Esophagus squamous epithelium (tissue), 5 donors: ENCODE measurements at places on chromosomes 2 and 18.

GRCh38 chr2:82478641-82479040 is 1980.4 kb downstream of the SUCLG1 start:
- H3K4me1 ChIP-seq: no peaks in the 10 kb centered on the region
- H3K27ac ChIP-seq: no peak overlapping the region
- no peaks in the 10 kb centered on the region for H3K36me3 ChIP-seq
- no peak for DNase-seq
- no peaks in the 10 kb centered on the region for H3K27me3 ChIP-seq

DNA sequence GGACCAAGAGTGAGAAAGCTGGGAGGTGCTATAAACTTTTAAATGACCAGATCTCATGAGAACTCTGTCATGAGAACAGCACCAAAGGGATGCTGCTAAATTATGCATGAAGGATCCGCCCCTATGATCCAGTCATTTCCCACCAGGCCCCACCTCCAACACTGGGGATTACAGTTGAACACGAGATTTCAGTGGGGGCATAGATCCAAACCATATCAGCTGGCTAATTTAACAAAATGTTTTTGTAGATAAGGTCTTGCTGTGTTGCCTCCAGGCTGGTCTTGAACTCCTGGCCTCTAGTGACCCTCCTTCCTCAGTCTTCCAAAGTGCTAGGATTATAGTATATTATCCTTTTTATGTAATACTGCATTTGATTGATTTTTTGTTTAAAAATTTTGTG is 56.0 kb downstream of the NBEAL1 start:
- H3K4me1 ChIP-seq: no peaks in the 10 kb centered on the region
- H3K36me3 ChIP-seq: peaks cover 58% of the 10 kb centered on the region
- no peaks in the 10 kb centered on the region for H3K27me3 ChIP-seq
- no peak overlapping the region for H3K4me3 ChIP-seq
- DNase-seq: no peak

GRCh38 chr2:156116113-156116512 is 216.4 kb downstream of the NR4A2 start:
- no peaks in the 10 kb centered on the region for H3K27me3 ChIP-seq
- H3K4me1 ChIP-seq: peaks cover 6% of the 10 kb centered on the region
- no peaks in the 10 kb centered on the region for H3K36me3 ChIP-seq
- DNase-seq: no peak
- H3K27ac ChIP-seq: peak overlapping the region; percentile 56

- H3K27me3 ChIP-seq: no peaks in the 10 kb centered on the region
- no peaks in the 10 kb centered on the region for H3K36me3 ChIP-seq
- no peak for DNase-seq
Observed at GRCh38 chr2:187698374-187699110, 144.3 kb upstream of the TFPI start.

- no peak for DNase-seq
- H3K4me3 ChIP-seq: no peak overlapping the region
- no peaks in the 10 kb centered on the region for H3K27me3 ChIP-seq
Observed at GRCh38 chr2:191629976-191630712, 47.8 kb upstream of the NABP1 start.

DNA sequence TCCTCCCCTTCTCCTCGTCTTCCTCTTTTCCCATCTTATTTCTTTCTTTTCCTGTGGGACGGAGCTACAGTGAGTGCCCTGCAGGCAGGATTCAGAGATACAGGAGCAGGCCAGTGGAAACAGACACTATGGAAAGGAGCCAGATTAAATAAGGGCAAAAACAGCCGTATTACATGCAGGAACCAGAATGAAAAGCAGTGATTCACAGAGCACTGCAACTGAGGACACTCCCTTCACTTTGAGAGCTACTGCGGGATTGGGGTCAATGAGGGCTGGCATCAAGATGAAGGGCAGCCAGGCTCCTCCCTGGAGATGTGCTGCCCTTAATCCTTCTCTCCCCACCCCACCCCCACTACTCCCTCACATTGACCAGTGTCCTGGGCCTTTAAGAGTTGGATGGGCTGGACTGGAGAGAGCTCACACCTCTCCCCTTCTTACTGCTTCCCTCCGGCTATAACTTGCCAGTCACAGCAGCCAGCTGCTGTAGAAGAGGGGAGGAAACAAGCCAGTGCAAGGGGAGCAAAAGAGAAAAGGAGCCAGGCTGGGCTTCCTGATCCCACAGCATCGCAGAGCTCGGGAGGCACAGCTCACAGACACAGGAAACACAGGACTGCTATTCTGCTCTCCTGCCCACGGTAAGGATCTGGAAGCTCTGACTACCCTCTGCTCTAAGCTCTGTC is at the start of gene PLCD4:
TSS of gene PLCD4 (plus strand) at position 464 of the 680 bp plus-strand sequence. CDS start 7,841 bp downstream, outside the sequence.
- no peaks in the 10 kb centered on the region for H3K27me3 ChIP-seq
- H3K4me1 ChIP-seq: peaks cover 8% of the 10 kb centered on the region
- peak within 1 kb of the TSS; percentile 60 for H3K27ac ChIP-seq
- DNase-seq: no peak
- no peaks in the 10 kb centered on the region for H3K36me3 ChIP-seq

DNA sequence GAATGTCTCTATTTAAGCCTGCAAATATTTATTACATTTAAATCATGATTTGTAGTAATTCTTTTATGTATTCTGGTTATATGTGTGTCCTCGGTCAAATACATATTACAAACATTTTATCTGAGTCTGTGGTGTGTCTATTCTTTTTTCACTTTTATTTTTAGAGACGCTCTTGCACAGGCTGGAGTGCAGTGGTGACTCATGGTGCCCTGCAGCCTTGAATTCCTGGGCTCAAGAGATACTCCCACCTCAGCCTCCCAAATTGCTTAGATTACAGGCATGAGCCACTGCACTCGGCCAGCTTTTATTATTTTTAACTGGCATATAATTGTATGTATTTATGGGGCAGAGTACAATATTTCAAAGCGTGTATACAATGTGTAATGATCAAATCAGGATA is 47.5 kb downstream of the ARID5A start:
- no peak overlapping the region for H3K4me3 ChIP-seq
- H3K27me3 ChIP-seq: no peaks in the 10 kb centered on the region
- H3K36me3 ChIP-seq: peaks cover 30% of the 10 kb centered on the region
- no peak overlapping the region for H3K27ac ChIP-seq
- H3K4me1 ChIP-seq: no peaks in the 10 kb centered on the region

DNA sequence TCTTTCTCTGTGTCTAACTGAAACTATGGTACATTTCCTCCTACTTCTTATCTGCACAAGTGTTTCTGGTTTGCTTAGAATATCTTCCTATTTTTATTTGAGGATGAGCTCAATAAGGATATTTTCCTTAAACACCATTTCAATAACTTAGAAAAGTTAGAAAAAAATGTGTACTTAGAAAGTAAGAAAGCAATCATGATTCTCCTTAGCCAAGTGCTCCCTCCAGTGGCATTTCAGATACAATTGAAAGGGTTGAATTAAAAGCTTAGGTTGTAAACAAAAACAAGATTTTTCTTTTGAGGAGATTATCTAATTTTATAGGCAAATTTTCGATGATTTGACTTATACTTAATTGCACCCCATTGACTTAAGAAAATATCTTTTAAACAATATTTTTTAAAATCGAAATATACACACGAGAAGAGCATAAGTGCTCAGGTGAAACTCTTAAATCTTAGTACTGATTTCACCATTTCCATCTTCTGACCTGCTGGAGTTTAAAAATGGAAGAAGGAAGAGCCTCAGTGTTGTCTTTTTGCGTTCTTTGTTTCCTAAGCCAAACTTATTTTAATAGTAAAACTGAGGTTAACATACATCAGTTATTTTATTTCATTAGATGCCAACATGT is 26.9 kb downstream of the C18orf63 start:
- no peak overlapping the region for H3K4me3 ChIP-seq
- H3K27me3 ChIP-seq: no peaks in the 10 kb centered on the region
- no peak overlapping the region for H3K27ac ChIP-seq
- no peak for DNase-seq
- no peaks in the 10 kb centered on the region for H3K36me3 ChIP-seq
- no peaks in the 10 kb centered on the region for H3K4me1 ChIP-seq

DNA sequence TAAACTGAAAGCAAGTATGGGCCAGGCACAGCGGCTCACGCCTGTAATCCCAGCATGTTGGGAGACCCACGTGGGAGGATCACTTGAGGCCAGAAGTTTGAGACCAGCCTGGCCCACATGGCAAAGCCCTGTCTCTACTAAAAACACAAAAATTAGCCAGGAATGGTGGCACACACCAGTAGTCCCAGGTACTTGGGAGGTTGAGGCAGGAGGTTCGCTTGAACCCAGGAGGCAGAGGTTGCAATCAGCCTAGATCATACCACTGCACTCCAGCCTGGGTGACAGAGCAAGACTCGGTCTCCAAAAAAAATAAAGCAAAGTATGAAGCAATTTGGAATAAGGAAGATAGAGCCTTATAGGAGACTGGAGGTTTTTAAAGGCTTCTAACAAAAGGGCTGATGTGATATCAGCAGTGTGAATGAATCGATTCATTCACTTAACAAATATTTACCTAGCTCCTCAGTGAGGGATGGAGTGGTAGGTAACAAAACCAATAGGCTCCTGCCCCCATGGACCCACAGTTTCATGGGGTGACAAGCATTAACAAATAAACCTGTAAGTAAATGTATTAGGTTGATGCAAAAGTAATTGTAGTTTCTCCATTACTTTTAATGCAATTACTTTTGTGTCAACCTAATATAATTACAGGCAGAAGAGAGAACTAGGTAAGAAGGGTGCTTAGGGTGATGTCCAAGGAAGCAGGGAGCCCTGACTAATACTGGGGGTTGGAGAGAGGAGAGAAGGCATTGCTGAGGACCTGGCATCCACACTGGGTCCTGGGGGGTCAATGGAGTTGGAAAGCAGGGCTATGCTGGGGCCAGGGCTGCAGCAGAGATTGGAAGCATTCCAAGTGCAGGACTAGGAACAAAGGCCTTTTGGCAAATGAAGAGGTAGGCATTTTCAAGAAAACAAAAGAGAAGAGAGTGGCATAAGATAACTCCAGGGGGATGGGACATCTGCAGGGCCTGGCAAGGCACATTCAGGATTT is 195.4 kb upstream of the ARL4C start:
- peaks cover 34% of the 10 kb centered on the region for H3K4me1 ChIP-seq
- H3K27ac ChIP-seq: no peak overlapping the region
- no peak for DNase-seq
- H3K36me3 ChIP-seq: no peaks in the 10 kb centered on the region
- H3K27me3 ChIP-seq: no peaks in the 10 kb centered on the region

DNA sequence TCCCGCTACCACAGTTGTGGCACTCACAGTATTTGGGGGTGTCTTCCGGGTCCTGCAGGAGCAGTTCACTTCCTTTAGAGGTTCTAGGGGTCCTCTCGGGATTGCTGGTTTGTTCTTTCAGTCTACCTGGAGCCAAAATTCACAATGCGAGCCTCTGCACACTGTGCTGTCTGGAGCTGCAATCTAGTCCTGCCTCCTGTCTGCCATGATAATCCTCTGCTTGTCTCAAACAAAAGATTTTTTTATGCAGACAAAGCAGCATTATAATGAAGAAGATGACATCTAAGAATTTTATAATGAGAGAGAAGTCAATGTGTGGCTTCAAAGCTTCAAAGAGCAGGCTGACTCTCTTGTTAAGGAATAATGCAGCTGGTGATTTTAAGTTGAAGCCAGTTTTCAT is 975.1 kb upstream of the GYPC start:
- no peak for DNase-seq
- H3K4me3 ChIP-seq: no peak overlapping the region
- no peaks in the 10 kb centered on the region for H3K36me3 ChIP-seq
- no peaks in the 10 kb centered on the region for H3K4me1 ChIP-seq
- H3K27me3 ChIP-seq: no peaks in the 10 kb centered on the region

DNA sequence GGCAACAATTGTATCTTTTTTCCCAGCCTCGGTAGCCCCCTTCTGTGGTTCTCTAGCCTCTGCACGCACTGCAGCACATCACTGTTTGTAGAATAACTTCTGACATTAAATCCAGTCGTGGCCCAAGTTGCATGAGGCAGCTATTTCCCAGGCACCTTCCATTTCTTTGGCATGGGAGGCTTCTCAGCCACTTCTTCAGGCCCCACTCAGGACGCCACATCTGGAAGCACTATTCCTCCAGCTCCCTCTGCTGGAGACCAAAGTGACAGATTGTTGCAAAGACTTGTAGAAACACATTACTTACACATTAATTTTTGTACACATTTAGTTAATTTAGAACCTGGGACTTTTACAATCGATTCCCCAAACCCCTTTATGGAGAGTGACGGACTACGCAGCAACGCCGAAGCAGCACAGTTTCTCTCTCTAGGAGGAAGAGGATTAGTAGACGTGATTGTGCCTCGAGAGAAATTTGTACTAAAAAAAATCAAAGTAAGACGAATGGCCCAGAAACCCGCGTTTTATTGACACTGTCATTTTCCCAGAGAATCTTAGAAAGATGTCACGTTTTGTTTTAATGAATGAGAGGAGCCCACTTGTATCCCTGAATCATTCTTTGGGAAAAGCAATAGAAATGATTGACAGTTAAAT is 57.8 kb upstream of the RGPD5 start:
- no peaks in the 10 kb centered on the region for H3K36me3 ChIP-seq
- H3K4me1 ChIP-seq: peaks cover 5% of the 10 kb centered on the region
- no peaks in the 10 kb centered on the region for H3K27me3 ChIP-seq
- H3K4me3 ChIP-seq: no peak overlapping the region
- no peak for DNase-seq
- peak overlapping the region; percentile 24 for H3K27ac ChIP-seq

DNA sequence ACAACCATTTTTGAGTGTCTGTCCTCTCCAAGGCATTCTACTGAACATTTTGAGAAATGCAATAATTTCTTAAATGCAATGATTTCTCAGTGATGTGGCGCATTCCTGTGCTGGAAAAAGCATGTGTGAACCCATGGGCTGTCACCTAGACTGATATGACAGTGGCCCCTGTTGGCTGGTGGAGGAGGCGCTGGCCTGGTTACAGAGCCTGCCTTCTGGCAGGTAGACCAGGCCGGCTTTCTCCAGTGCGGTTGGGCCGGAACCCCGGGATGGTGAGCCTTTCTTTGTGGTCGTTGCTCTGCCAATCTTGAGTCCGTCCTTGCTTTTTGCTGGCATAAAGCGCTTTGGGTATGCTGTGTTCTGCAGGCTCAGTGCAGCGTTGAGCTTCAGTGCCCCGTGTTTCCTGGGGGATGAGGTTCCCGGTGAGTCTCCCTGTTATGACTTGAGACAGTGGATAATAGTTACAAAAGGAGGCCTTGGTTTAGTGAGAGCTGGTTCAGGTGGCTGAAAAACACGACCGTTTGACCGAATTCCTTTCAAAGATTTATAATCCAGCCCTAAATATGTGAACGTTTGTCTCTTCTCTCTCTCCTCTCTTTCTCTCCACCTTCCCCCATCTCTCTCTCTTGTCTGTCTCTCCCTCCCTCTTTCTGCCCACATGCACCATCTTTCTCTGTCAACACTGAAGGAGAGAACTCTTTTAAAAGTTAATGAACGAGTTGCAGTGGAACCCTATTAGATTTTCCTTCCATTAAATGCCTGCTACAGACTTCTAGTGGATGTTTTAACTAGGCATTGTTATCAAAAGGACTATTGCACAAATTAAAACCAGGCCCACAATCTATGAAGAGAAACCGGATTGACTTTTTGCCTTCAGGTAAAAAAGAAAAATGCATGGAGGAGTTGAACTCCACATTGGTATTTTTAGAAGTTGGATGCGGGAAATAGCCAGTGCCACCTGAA is 34.0 kb downstream of the TSHZ1 start:
- H3K4me3 ChIP-seq: no peak overlapping the region
- DNase-seq: no peak
- no peaks in the 10 kb centered on the region for H3K36me3 ChIP-seq
- H3K4me1 ChIP-seq: peaks cover 15% of the 10 kb centered on the region
- H3K27me3 ChIP-seq: no peaks in the 10 kb centered on the region
